ENCODE measurements at places on chromosomes 5 and 9. TPM values are rescaled to one million over a fixed set of nuclear protein-coding genes. Genes with fewer than 3 reads are reported as not detected.
A peak's percentile ranks its signal among the peaks of the same experiment; 100 is the strongest.

DNA sequence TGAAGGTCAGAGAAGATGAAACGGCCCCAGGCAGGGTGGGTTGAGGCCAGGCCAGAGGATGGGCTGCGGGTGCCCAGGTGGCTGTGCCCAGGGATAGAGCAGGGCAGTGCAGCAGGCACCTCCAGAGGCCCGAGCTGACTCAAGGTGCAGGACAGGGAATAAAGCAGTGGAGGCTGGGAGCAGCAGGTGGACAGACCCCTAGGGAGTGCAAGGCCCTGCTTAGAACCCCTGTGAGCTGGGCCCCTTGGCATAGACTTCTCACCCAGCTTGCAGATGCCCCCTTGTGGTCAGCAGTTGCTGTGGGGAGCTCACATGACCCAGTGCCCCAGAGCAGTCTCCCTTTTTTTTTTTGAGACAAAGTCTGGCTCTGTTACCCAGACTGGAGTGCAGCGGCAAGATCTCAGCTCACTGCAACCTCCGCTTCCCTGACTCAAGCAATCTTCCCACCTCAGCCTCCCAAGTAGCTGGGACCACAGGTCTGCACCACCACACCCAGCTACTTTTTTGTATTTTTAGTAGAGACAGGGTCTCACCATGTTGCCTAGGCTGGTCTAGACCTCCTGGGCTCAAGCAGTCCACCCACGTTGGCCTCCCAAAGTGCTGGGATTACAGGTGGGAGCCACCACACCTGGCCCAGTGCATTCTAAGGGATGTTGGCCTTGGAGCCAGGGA is 118.8 kb downstream of the WNK2 start:
- DNase-seq = peak; percentile 49

DNA sequence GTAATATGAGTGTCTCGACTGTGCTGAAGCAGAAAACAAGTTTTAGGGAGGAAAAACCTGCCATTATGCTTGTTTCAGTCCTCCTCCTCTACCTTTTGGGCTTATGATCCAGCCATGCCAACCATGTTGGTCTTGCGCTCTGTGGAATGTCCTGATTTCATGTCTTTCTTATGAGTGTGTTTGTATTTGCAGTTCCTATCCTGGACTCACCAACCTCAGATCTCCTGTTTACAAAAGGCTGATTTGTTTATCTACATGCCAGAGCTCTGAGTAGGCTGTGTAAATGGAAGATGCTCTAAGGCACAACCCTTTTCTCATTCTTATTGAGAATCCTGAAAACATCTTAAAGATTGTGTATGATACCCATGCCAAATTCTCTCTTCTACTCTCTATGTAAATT is 138.6 kb downstream of the ARHGEF28 start:
- peak; percentile 77 for DNase-seq

DNA sequence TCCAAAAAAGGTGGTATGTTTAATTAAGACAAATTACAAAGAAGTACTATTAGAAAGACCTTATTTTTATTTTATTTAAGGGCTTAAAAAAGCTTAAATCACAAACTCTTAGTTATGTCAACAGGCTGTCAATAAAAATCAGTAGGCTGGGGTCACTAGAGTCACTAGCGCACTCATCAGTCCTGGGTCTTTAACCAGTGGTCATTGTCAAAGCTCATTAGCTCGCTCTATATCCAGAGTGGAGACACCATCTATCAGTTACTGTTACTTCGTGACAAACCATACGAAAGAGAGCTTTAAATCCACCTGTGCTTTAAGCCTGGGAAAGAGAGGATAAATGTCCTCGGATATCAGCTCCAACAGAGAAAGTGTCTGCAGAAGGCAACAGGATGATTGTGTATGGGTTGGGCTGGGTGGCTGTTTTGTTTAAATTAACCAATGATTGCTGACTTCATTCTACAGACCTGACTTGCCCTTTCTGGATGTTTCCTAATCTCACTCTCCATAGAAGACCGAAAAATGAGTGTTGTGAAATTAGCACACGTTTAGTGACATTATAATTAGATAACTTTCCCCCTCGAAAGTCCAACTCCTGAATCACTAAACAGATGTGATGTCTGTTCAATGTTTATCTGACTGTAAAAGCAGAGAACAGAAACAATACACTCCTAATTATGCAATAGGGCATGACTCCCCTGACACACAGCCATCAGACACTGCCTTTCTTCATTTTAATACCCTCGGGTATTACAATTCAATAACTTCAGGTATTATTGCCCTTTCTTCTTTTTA is 123.6 kb upstream of the TNPO1 start:
- DNase-seq = no peak

- no peak for DNase-seq
Measured at GRCh38 chr9:110700953-110701352, 32.4 kb downstream of the MUSK start.

- no peak for DNase-seq
Measured at GRCh38 chr9:136820971-136821825, 13.4 kb downstream of the RABL6 start.

The PIP5KL1 gene
- 0.95 TPM for total RNA-seq

The SHISAL2B gene
- total RNA-seq = not detected

The NOP16 gene
- 30.9 TPM for total RNA-seq

The PPP1R2B gene
- 0.06 TPM for total RNA-seq
